ENCODE measurements at places on chromosomes 3 and 15. TPM values are rescaled to one million over a fixed set of nuclear protein-coding genes. Genes with fewer than 3 reads are reported as not detected.

DNA sequence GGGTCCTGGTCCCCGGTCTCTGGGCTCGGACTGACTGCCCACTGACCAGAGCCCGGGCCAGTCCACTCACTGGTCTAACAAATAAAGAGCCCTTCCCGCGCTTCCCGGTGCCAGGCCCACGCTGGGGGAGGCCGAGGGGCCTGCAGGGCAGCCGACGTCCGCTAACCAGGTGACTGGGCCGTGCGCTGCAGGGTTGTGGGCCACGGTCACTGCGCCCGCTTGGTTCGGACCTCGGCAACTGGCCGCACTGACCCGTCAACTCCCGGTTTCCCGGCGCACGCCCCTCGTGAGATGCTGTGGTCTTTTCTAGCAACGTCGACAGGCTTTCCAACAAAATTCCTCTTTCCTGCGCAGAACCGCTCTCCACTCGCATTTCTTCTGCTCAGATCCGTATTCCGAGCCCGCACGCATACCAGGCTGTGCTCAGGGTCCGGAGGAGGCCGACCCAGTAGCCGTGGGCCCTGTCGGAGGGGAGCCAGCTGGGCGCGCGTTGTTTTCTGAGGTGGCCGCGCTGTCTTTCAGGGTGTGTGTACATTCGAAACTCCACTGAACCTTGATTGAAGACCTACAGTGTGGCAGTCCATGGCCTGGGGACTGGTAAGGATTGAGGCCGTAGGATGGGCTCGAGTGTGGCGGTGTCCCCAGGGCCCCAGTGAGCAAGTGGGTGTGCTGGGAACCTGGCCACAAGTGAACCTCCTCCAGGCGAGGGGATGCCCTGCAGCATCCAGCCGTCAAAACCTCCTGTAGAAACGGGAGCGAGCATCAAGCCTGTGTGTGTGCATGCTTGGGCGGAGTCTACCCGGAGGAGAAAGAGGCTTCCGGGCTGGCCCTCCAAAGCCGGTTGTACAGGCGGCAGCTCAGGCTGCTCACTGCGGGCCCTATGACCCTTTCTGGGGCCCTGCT lies 875 bp upstream of the NT5DC2 start:
- peaks cover 27% of the 10 kb centered on the region for H3K27me3 ChIP-seq
- peaks cover 64% of the 10 kb centered on the region for H3K4me1 ChIP-seq
- peak overlapping the region; percentile 68 for H3K27ac ChIP-seq
- peak overlapping the region; percentile 90 for H3K4me3 ChIP-seq
- H3K36me3 ChIP-seq = no peaks in the 10 kb centered on the region

DNA sequence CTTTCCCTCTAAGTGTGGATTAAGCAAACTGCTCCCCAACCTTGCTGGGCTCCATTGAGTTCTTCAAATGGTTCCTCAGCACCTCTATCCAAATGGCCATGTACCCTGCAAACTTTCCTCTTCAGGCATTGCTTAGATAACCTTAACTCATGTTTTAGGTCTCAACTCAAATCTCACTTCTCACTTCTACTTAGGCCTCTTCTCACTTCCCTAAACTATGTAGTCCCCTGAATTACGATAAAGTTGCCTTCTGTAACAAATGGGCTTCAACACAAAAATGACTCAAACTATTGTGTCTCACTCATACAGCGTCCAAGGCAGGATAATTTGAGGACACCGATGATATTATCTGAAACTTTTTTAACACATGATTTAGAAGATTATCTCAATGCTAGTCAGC lies 62.4 kb upstream of the STAC start:
- H3K27me3 ChIP-seq = no peaks in the 10 kb centered on the region
- no peak overlapping the region for H3K4me3 ChIP-seq
- H3K27ac ChIP-seq = no peak overlapping the region
- no peaks in the 10 kb centered on the region for H3K36me3 ChIP-seq

GRCh38 chr3:174439331-174440252 lies 419.5 kb upstream of the NAALADL2 start:
- H3K27me3 ChIP-seq = no peaks in the 10 kb centered on the region
- no peaks in the 10 kb centered on the region for H3K36me3 ChIP-seq
- peak overlapping the region; percentile 88 for H3K27ac ChIP-seq
- H3K4me1 ChIP-seq = peaks cover 27% of the 10 kb centered on the region

- H3K27me3 ChIP-seq = no peaks in the 10 kb centered on the region
- DNase-seq = no peak
- no peaks in the 10 kb centered on the region for H3K4me1 ChIP-seq
These were observed 353.2 kb upstream of the ATP11B start for GRCh38 chr3:182440101-182440500.

DNA sequence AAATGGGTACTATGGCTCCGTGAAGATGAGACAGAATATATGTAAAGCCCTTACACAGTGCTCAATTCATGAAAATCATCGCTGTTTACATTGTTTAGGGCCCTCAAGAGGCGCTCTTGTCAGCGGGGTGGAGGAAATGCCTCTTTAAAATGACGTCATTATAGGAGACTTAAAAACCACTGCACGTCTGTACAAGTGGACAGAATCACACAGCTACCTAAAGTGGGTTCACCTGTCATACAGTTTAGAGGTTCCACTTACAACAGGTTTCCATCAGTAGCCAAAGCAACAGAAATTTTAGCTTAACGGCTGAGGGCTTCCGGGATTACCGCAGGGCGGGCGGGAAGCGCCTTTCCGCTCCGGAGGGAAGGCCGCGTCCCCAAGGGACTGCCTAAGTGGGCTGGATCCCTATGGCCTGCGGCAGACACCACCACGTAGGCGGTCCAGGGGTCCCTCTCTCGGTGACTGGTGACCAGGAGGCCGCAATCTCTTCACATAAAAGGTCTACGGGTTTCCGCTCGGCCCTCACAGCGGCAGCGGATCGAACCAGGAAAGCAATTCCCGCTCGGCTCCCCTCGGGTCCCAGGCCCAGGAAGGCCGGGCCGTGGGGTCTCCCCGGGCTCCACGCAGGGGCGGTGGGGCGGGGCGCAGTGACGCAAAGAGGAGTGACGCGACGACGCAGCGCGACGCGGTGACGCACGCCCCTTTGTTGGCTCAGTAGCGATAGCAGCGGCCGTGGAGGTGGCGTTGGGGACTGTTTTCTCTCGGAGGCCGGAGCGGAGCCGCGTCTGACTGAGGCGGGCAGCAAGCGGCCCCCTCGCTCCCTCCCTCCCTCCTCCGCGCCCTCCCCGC lies at the start of gene ARIH1:
Gene ARIH1 (plus strand): TSS at position 717 of the 852 bp plus-strand sequence. CDS start 310 bp downstream, outside the sequence.
- peaks cover 51% of the 10 kb centered on the region for H3K4me1 ChIP-seq
- peak within 1 kb of the TSS; percentile 59 for H3K4me3 ChIP-seq
- peak; percentile 98 for DNase-seq
- H3K27ac ChIP-seq = peak within 1 kb of the TSS; percentile 100

DNA sequence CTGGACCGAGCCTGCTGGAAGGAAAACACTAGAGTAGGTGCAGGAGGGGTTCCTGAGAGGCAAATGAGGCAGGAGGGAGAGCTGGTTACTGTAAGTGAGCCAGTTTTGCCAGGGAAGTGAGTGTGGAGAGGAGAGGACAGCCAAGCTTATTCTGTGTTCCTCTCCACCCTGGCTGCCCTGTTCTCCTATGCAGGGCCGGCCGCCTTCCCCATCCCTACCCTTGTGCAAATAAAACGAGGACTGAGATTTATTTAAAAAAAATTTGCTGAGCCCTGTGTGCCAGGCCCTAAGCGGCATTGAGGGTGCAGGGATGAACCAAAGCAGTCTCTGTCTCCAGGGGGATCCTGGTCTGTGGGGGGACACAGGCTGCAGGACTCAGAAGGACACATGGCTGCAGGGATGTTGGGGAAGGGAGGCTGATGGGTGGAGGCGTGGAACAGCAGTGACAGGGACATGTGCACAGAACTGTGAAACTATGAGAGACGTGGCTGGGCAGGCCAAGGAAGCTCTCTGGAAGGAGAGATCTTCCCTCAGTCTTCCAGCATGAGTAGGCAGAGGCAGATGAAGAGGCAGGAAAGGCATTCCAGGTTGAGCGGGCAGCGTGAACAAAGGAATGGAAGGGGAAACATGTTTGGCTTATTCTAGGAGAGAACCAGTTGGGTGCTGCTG lies 12.1 kb downstream of the CORO2B start:
- no peak overlapping the region for H3K27ac ChIP-seq
- H3K4me1 ChIP-seq = peaks cover 28% of the 10 kb centered on the region
- no peaks in the 10 kb centered on the region for H3K27me3 ChIP-seq
- H3K36me3 ChIP-seq = no peaks in the 10 kb centered on the region
- DNase-seq = peak; percentile 33
- no peak overlapping the region for H3K4me3 ChIP-seq

DNA sequence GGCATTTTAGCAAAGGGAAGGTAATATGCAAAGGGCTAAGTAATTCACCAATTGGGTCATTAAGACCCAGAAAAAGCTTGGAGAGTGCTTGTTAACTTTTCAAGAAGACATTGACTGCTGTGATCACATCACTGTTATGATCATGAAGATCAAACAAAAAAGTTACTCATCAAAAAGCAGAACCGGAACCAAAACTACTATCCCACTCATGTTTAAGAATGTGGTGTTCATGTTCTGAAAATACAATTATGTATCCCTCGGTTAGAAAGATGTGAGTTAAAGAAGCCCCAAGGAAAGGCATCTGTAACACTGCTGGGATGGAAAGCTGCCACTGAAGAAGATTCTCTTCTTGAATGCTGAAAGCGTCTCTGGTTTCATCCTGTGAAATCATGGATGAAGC lies 32.6 kb downstream of the BBX start:
- no peak overlapping the region for H3K4me3 ChIP-seq
- H3K27me3 ChIP-seq = no peaks in the 10 kb centered on the region
- no peaks in the 10 kb centered on the region for H3K36me3 ChIP-seq
- H3K27ac ChIP-seq = no peak overlapping the region

DNA sequence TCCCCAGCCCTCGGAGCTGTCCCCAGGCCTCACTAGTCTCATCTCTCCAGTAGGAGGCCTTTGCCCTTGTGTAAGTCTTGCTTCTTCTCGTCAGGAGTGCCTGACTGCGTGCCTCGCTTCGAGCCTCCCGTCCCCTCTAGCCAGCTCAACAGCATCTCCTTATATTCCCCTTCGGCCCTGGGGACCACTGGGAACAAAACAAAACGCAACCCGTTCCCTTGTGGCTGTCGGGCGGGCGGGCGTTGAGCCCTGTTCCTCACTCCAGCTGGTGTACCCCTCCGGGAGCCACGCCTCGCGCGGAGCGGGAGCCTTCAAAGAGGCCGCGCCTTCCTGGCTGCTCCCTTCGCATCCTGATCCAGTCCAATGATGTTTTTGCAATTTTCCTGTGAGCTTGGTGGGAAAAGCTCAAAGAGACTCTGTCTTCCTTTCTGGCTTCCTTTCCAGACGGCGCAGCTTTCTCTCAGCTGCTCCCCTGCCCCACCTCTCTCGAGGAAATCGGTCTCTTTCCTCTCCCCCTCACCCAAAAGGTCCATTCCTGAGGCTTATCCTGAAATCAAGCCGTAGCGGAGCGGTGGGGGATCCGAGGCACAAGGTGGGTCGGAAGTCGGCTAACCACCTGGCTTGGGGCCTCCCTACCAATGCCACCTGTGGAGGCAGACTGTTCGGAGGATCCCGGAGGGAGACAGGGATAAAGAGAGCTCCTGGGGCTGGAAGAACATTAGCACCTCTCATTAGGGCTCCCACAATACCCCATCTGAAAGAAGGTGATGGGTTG lies 33.4 kb upstream of the SRP14 start:
- no peaks in the 10 kb centered on the region for H3K4me1 ChIP-seq
- no peak overlapping the region for H3K27ac ChIP-seq
- no peaks in the 10 kb centered on the region for H3K36me3 ChIP-seq
- DNase-seq = peak; percentile 69
- H3K27me3 ChIP-seq = no peaks in the 10 kb centered on the region

- H3K36me3 ChIP-seq = peaks cover 54% of the 10 kb centered on the region
- H3K4me1 ChIP-seq = no peaks in the 10 kb centered on the region
- no peak overlapping the region for H3K4me3 ChIP-seq
- peak; percentile 68 for DNase-seq
These were observed 45.2 kb downstream of the KLHL25 start for GRCh38 chr15:85749261-85750151.

DNA sequence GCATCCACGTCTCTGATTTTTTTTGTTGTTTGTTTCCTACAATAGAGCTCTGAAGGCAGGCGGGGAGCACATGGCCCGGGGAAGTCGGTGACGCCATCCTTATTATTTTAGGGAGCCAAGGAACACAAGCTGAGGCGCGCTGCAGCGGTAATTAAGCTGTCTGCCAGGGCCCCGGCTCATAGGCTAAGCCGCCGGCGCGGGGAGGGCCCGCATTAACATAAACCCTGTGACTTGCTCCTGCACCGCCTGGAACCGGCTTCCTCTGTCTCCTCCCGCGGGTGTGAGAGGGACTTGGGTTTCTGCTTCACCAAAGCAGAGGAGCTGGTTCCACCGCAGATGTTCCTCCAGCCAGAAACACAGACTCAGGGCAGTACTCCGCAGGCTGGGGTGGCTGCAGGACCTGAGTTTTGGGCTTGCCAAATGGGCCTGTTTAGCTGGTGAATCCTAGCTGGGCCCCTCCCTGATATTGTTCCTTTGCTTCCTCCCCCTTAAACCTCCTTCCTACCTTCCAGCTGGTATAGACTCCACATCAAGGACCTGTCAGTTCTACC lies 25.3 kb downstream of the ANP32A start:
- peak overlapping the region; percentile 72 for H3K27ac ChIP-seq
- no peaks in the 10 kb centered on the region for H3K27me3 ChIP-seq

GRCh38 chr15:40328751-40329150 lies 5.3 kb downstream of the INAFM2 start:
- DNase-seq = no peak
- H3K27ac ChIP-seq = peak overlapping the region; percentile 58
- H3K27me3 ChIP-seq = no peaks in the 10 kb centered on the region
- H3K36me3 ChIP-seq = no peaks in the 10 kb centered on the region
- peaks cover 96% of the 10 kb centered on the region for H3K4me1 ChIP-seq
- H3K4me3 ChIP-seq = no peak overlapping the region

- no peak for DNase-seq
- H3K27me3 ChIP-seq = no peaks in the 10 kb centered on the region
- no peak overlapping the region for H3K27ac ChIP-seq
These were observed 35.0 kb downstream of the MTMR10 start for GRCh38 chr15:30956216-30957124.

- H3K36me3 ChIP-seq = no peaks in the 10 kb centered on the region
- no peak overlapping the region for H3K4me3 ChIP-seq
- no peak for DNase-seq
- H3K27me3 ChIP-seq = no peaks in the 10 kb centered on the region
- no peak overlapping the region for H3K27ac ChIP-seq
- no peaks in the 10 kb centered on the region for H3K4me1 ChIP-seq
These were observed 6.8 kb downstream of the CDAN1 start for GRCh38 chr15:42730135-42730534.

Gene TMCO5A
- total RNA-seq = not detected

Gene NPAP1
- 0.11 TPM for total RNA-seq

Gene BHLHE40
- total RNA-seq = 77.9 TPM

Gene GPR160
- total RNA-seq = 52.2 TPM

Data from spleen (tissue), 13 donors.